Activated CD4-positive, CD25-positive, alpha-beta regulatory T cell treated with anti-CD3 and anti-CD28 coated beads, Interleukin-2, amount 50 U/mL, for 16 hours (primary cell): ENCODE measurements at places on chromosomes 1 and 21.

GRCh38 chr1:8097077-8097799 is 71.1 kb upstream of the ERRFI1 start:
- no peak for DNase-seq

- no peak for DNase-seq
Observed at GRCh38 chr1:53754484-53755312, 15.7 kb upstream of the GLIS1 start.

DNA sequence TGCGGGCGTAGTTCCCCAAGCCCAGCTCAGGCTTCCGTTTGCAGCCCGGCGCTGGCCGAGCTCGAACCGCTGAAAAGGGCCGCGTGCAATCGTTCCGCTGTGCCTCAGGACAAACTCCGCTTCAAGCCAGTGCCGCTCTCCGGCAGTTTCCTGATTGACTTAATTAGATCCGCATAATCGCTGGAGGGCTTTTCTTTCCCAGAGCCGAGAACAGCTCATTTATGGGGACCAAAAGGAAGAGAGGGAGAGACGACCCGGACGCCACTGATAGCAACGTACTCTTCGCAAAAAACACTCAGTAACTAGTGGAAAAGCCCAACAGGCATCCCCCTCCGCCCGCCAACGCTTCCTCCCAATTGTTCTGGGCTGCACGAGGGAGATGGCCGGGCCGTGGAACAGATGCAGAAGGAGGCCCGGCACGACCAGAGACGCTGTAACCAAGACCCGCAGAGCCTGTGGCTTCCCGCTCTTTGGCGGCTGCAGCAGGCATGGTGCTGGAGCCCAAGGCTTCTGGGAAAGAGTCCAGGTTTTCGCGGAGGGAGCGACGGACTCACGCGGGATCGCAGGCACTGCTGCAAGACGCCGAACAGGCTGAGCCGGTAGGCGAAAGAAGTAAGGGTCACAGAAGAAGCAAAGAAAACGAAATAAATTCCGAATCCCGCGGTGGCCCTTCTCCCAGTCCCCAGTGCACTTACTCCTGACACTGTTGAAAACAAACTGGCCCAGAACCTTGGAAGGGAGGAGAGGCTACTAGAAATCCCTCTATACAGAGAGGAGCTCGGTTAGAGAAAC is 3.6 kb upstream of the FOXD2 start:
- DNase-seq, result no peak

DNA sequence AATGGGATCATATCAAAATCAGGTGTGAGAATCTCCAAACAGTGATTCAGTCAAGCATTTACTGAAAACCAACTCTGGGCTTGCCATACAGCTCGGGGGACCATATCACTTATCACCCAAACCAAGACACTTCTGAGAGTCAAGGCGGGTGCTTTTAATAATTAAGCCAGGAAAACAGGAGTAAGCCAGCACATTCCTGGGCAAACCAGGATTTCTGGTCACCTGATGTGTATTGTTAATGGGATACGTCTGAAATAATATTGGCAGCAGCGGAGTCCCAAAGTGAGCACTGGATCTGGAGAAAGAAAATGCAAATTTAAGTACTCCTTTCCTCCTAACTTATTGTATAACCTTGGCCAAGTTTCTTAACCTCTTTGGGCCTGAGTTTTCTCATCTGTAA is 17.6 kb downstream of the OSCP1 start:
- no peak for DNase-seq

DNA sequence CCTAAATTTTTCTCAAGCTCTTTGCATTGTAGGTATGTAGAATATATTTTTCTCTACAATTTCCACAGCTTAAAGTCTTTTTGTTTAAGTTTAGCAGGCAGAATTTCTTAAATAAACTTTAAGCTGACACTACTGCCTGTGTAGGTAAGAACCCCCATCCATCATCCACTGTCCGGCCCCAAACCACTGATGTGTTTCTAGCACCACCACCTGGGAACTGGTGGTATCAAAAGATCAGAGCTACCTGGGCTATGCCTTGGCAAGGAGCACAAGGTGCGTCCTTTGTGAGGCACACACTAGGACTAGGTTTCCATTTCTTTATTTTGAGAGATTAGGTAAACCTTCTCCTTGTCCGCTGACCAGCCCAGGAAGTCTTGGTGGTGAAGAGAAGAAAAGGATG is 10.5 kb upstream of the LELP1 start:
- DNase-seq, result no peak

GRCh38 chr1:4615501-4615900 is 38.9 kb upstream of the AJAP1 start:
- DNase-seq, result no peak
